ENCODE measurements at places on chromosomes 6 and 20. TPM values are rescaled to one million over a fixed set of nuclear protein-coding genes. Genes with fewer than 3 reads are reported as not detected.

Gene KIFC1
- 107 TPM for total RNA-seq

Gene C20orf202
- total RNA-seq, result not detected

Gene DEFB114
- total RNA-seq, result not detected

Gene TFEB
- total RNA-seq, result 7.9 TPM

Gene MOG
- not detected for total RNA-seq

Gene LAMA2
- 2.2 TPM for total RNA-seq

Gene CCM2L
- not detected for total RNA-seq

Gene PLTP
- total RNA-seq, result 4.8 TPM

DNA sequence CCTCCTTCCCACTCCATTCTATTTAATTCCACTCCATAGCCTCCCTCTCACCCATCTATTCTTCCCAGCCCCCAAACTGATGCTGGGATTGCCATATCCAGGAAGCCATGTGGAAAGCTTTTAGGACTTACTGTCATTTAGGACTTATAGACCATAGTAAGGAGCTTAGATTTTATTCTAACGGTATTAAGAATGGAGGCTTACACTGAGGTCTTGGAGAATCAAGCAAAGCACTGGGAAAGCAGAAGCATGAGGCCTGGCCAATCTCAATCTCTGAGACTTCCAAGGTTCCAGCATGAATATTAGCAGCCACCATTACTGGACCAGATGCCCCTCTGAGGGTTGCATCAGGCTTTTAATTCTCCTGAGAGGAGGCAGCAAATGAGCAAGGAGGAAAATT is 1.4 kb downstream of the CST9 start:
- no peak overlapping the region for H3K27ac ChIP-seq
- no peaks in the 10 kb centered on the region for H3K36me3 ChIP-seq
- peaks cover 6% of the 10 kb centered on the region for H3K27me3 ChIP-seq
- no peaks in the 10 kb centered on the region for H3K4me1 ChIP-seq
- no peak for DNase-seq

DNA sequence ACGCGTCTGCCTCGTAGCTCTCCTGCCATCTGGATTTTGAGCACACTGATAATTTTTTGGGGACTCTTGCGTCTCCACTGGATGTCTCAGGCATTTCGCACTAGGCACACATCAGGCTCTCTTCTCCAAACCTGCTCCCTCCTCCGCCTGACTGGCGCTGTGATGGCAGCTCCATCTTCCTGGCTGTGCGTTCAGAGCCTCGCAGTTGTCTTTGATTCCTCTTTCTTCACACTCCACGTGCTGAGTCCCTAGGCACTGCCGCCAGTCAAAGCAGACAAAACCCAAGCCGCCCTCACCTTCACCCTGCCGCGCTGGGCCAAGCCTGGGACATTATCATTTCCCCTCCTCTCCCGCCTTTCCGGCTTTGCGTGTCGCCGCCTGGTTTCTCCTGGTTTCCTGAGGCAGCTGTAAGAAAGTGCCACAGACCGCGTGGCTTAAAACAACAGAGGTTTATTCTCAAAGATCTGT is 778 bp downstream of the PSMG4 start:
- H3K36me3 ChIP-seq, result peaks cover 15% of the 10 kb centered on the region
- H3K27me3 ChIP-seq, result no peaks in the 10 kb centered on the region
- peak overlapping the region; percentile 94 for H3K4me3 ChIP-seq
- peak overlapping the region; percentile 87 for H3K27ac ChIP-seq
- H3K4me1 ChIP-seq, result peaks cover 39% of the 10 kb centered on the region

DNA sequence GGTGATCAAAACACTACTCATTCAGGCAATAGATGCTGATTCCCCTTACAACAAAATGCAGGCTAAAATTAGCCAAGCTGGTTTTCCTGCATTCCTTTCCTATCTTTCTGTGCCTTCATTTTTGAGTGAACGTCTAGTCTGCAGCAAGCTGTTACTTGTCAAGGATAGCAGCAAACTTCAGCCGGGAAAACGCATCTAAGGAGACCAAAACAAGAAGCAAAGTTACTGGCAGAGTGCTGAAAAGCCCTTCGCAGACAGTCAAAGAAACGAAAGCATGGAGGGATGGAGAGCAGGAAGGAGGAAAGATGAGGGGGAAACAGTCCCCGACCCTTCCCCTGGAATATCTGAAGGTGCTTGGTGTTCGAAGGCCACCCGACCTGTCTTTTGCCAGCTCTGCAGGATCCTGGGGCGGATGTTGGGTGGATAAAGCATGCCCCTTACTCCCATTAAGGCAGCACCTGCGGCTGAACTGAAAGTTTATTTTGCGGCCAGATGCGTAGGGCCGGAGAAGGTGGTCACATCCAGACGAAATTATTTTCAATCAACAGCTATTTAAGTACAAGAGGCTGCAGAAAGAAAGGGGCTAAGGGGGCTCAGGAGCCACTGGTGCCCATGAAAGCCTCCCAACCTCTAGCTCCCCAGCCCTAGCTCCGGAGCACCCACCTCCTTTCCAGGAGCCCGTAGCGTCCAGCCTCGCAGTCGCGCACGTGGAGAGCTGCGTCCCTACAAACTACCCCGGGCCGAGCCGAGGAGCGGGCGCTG is 538 bp downstream of the FERMT1 start:
- H3K36me3 ChIP-seq, result no peaks in the 10 kb centered on the region
- H3K4me3 ChIP-seq, result peak overlapping the region; percentile 42
- H3K27me3 ChIP-seq, result peaks cover 35% of the 10 kb centered on the region
- DNase-seq, result no peak

DNA sequence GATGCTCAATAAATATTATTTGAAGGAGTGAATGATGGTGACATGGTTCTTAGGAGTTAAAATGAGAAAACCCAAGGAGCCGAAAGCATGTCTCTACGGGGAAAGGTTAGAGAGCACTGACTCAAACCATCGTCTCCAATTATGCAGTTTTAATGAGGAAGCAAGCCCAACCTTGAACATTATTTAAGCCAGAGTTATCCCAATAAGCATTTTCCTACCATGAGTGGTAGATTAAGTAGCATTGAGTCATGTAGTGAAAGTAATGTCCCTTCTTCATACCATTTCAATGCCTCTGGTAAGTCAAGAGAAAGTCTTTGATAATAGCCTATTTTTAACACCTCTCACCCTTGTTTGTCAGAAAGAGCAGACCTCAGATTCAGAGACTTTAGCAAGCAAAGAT is 13.5 kb downstream of the TSHZ2 start:
- H3K27ac ChIP-seq, result peak overlapping the region; percentile 22
- H3K4me1 ChIP-seq, result peaks cover 55% of the 10 kb centered on the region
- no peak for DNase-seq
- H3K4me3 ChIP-seq, result no peak overlapping the region

GRCh38 chr6:37600312-37600916 is 97.3 kb downstream of the MDGA1 start:
- H3K27ac ChIP-seq, result no peak overlapping the region
- H3K4me3 ChIP-seq, result no peak overlapping the region
- no peaks in the 10 kb centered on the region for H3K4me1 ChIP-seq
- H3K27me3 ChIP-seq, result no peaks in the 10 kb centered on the region
- no peaks in the 10 kb centered on the region for H3K36me3 ChIP-seq
- no peak for DNase-seq

GRCh38 chr6:103177791-103178190 is 1681.9 kb downstream of the HACE1 start:
- no peak for DNase-seq
- H3K27me3 ChIP-seq, result no peaks in the 10 kb centered on the region
- peaks cover 1% of the 10 kb centered on the region for H3K36me3 ChIP-seq
- H3K4me3 ChIP-seq, result no peak overlapping the region
- no peaks in the 10 kb centered on the region for H3K4me1 ChIP-seq

GRCh38 chr6:16873698-16874097 is 112.4 kb upstream of the ATXN1 start:
- H3K36me3 ChIP-seq, result no peaks in the 10 kb centered on the region
- no peaks in the 10 kb centered on the region for H3K4me1 ChIP-seq
- peaks cover 43% of the 10 kb centered on the region for H3K27me3 ChIP-seq

- no peak overlapping the region for H3K4me3 ChIP-seq
- no peak for DNase-seq
- no peaks in the 10 kb centered on the region for H3K4me1 ChIP-seq
- H3K27ac ChIP-seq, result no peak overlapping the region
- no peaks in the 10 kb centered on the region for H3K36me3 ChIP-seq
- no peaks in the 10 kb centered on the region for H3K27me3 ChIP-seq
Observed at GRCh38 chr6:11083491-11083890, 10.1 kb upstream of the SMIM13 start.

- no peaks in the 10 kb centered on the region for H3K27me3 ChIP-seq
- peak overlapping the region; percentile 52 for H3K4me3 ChIP-seq
- peak overlapping the region; percentile 94 for H3K27ac ChIP-seq
- peaks cover 2% of the 10 kb centered on the region for H3K36me3 ChIP-seq
Observed at GRCh38 chr6:137811121-137811915, 55.7 kb upstream of the TNFAIP3 start.

- no peaks in the 10 kb centered on the region for H3K4me1 ChIP-seq
- no peaks in the 10 kb centered on the region for H3K36me3 ChIP-seq
- H3K27ac ChIP-seq, result no peak overlapping the region
- H3K4me3 ChIP-seq, result no peak overlapping the region
- no peak for DNase-seq
Observed at GRCh38 chr6:13156381-13156780, 172.0 kb downstream of the TBC1D7 start.

GRCh38 chr6:21804941-21805610 is 211.5 kb downstream of the SOX4 start:
- no peak overlapping the region for H3K27ac ChIP-seq
- no peak overlapping the region for H3K4me3 ChIP-seq

GRCh38 chr6:150732765-150733539 is 132.6 kb upstream of the MTHFD1L start:
- DNase-seq, result no peak
- H3K27ac ChIP-seq, result no peak overlapping the region
- no peaks in the 10 kb centered on the region for H3K36me3 ChIP-seq
- no peaks in the 10 kb centered on the region for H3K4me1 ChIP-seq
- no peaks in the 10 kb centered on the region for H3K27me3 ChIP-seq

DNA sequence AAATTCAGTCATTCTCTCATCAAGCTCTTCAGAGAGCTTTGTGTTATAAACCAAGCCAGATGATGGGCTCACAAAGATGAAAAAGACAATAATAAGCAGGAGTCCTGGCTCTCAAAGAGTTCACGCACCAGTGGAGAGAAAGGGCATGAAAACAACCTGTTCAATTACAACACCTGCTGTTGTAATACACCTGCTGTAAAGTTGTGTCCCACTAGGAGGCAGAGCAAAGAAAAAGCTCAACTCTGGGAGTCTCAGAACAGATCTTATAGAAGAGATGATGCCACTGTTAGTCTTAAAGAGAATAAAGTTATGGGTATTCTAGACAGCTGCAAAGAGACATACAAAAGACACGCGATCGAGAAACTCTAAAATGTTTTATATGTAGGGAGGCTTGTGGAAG is 100.6 kb downstream of the DCDC2 start:
- H3K27ac ChIP-seq, result no peak overlapping the region
- H3K4me3 ChIP-seq, result no peak overlapping the region
- H3K27me3 ChIP-seq, result peaks cover 19% of the 10 kb centered on the region
- peaks cover 6% of the 10 kb centered on the region for H3K4me1 ChIP-seq
- DNase-seq, result no peak

GRCh38 chr6:33714385-33715040 is 3.0 kb upstream of the UQCC2 start:
- H3K36me3 ChIP-seq, result peaks cover 10% of the 10 kb centered on the region
- no peak overlapping the region for H3K4me3 ChIP-seq
- no peaks in the 10 kb centered on the region for H3K27me3 ChIP-seq
- no peak for DNase-seq
- H3K4me1 ChIP-seq, result peaks cover 16% of the 10 kb centered on the region

DNA sequence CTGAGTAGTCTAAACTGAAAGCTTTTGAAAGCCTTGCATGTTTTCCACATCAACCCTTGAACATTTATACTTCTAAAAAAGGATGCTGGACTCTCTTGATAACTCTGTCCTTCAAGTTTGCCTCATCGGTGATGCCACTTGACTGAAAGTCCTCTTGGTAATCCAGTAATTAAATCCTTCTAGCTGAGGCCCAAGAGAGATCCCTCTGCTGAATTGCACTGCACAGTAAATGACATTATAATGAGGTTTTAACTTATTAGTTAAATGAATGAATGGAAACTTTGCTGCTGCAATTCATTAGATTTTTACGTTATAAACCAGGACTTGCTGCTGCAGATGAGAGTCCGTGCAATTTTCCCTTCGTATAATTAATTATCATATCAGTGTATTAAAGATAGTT is 363.9 kb upstream of the FLRT3 start:
- H3K4me3 ChIP-seq, result no peak overlapping the region
- H3K4me1 ChIP-seq, result no peaks in the 10 kb centered on the region
- DNase-seq, result no peak
- H3K36me3 ChIP-seq, result peaks cover 1% of the 10 kb centered on the region
- H3K27me3 ChIP-seq, result no peaks in the 10 kb centered on the region

GRCh38 chr20:53162251-53162835 is 190.2 kb downstream of the TSHZ2 start:
- no peak overlapping the region for H3K4me3 ChIP-seq
- DNase-seq, result no peak
- peaks cover 17% of the 10 kb centered on the region for H3K36me3 ChIP-seq
- no peak overlapping the region for H3K27ac ChIP-seq
- no peaks in the 10 kb centered on the region for H3K27me3 ChIP-seq

DNA sequence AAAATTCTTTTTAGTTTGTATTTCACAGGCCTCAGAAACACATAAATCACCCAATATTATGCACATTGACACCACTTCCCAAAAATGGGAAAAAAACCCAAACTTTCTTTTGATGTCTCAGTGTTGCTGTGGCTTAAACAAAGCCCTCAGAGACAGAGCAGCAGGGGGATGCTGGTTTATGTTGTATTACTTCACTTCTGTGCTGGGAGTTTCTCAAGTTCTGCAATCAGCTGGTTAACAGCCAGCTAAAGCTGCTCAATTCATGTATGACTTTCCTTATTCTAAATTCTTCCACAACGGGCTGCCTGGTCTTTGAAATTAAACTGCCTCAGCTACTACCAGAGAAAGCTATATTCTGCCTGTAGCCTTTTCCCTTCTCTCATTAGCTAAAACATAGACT is 5.6 kb downstream of the FILIP1 start:
- H3K27ac ChIP-seq, result no peak overlapping the region
- no peaks in the 10 kb centered on the region for H3K36me3 ChIP-seq
- no peaks in the 10 kb centered on the region for H3K4me1 ChIP-seq
- H3K4me3 ChIP-seq, result no peak overlapping the region

DNA sequence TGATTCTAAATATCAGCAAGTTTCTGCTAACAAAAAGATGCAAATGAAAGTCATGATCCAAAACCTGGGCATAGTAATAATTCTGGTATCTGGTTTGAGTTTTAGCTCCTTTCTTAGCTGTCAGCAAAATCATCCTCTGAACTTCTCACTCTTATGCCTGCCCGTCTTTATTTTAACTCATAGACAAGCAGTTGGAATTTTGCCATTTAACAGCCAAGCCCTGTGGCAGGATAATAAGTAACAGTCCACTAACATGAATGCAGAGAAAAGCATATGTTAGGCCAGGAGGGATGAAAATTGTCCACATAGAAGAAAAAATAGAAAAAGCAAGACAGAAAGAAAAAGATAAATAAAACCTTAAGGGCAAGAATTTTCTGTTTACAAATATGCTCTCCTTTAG is 170.0 kb upstream of the LAMA2 start:
- H3K36me3 ChIP-seq, result no peaks in the 10 kb centered on the region
- no peak for DNase-seq
- no peak overlapping the region for H3K4me3 ChIP-seq
- peaks cover 19% of the 10 kb centered on the region for H3K27me3 ChIP-seq
- no peak overlapping the region for H3K27ac ChIP-seq
